ENCODE measurements at places on chromosomes 16 and 17. TPM values are rescaled to one million over a fixed set of nuclear protein-coding genes. Genes with fewer than 3 reads are reported as not detected.

Gene EMP2
- 19.8 TPM for total RNA-seq

Gene KRTAP1-5
- not detected for total RNA-seq

GRCh38 chr17:35080536-35080935, 17.0 kb upstream of the RFFL start:
- no peak for DNase-seq

GRCh38 chr16:3997231-3997841, 116.8 kb upstream of the CREBBP start:
- DNase-seq: no peak

DNA sequence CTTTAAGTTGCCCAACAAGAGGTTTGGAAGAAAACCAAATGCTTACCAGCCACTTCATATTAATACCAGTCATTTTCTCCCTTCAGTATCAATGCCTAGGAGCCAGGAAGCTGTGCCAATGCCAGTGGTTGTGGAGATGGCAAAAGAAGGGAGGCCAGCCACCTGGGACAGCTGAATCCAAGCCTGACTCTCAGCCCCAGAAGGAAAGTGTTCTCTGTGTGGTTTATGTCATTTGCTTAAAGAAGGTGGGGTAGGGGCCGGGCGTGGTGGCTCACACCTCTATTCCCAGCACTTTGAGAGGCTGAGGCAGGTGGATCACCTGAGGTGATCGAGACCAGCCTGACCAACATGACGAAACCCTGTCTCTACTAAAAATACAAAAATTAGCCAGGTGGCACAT, 13.4 kb downstream of the C17orf78 start:
- DNase-seq: no peak

GRCh38 chr16:86848821-86849220, 270.5 kb downstream of the FOXL1 start:
- no peak for DNase-seq

- no peak for DNase-seq
Measured at GRCh38 chr16:57801098-57801808, 1.0 kb downstream of the KIFC3 start.

DNA sequence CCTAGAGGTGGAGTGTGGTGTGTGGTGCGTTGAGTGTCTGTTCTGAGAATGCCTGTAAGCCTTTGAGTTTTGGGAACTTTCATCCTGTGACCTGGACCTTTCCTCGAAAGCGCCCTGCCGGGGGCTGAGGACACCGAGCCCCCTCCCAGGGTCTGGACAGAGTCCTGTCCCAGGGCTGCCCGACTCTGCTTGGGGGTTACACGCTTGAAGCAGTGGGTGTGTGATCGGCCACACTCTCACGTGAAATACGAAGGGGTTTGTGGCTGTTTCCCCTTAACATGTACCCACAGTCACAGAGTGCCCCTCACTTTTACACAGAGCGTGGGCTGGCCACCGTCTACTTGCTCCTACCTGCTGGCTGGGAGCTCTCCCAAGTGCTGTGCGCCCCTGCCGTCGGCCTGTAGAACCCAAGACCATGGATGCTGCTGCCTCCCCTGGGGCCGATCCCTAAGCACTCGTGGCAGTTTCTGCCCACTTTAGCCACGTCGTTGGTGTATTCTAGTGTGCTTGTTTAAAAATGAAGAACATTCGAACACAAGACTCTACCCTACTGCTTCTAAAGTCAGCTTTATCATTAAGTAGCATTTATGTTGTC, 6.8 kb downstream of the ZNF750 start:
- no peak for DNase-seq

Gene PRAC1
- total RNA-seq: not detected

Gene CEP112
- total RNA-seq: 7.2 TPM

Gene FOXL1
- total RNA-seq: 1.7 TPM

DNA sequence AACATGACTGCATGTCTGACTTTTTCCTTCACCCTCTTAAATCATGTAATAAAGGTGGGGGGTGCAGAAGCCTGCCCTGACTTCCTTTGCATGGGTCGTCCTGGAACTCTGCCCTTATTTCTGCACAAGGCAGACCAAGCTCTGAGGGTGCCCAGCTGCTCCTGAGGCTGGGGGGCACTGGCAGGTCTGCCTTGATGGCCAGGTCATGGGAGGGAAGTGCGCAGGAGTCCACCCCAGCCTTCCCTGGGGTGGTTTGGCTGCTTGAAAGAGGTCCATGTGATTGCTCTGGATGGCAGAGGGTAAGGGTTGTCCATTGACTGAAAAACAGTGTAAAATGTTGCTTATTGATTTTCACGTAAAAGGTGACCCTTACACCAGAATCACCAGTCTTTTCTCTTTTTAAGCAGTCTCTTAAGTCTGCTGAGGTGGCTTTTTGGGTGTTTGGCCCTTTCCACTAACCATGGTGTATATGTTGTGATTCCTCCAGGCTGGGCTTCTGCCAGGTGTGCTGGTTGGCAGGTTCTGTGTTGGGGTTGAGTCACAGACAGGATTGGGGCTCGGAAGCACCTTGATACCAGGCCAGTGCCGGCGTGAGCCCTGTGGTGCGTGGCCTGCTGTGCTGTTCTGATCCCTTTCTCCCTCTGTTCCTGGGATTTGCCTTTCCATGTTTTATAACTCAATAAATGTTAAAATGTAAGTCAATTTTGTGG, 19.4 kb downstream of the DHX38 start:
- no peak for DNase-seq

Gene ZPBP2
- total RNA-seq: not detected

DNA sequence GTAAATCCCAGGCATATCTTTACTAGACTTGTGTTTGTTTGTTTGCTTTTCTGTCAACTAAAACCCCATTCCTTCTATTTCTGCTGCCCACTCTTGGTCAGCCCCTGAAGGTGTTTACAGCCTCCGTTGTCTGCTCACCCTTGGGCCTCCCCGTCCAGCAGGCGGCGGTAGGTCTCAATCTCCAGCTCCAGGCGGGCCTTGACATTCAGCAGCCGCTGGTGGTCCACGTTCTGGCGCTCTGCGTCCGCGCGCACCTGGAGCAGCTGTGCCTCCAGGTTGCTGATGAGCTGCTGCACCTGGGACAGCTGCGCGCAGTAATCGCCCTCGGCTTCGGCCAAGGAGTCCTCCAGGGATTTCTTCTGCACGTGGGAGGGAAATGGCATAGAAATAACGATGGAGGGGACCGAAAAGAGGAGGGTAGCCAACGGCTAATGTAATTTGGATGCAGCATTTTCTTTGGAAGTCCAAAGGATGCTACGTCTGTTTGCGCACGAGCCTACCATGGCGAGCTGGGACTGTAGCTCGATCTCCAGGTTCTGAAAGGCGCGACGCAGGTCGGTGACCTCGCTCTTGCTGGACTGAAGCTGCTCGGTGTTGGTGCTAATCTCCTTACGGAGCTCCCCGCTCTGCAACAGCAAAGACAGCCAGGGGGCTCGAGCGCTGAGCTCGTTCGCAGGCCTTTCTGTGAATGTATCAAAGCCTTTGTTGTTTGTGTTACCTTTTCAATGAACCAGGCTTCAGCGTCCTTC, 3.9 kb downstream of the KRT12 start:
- no peak for DNase-seq

DNA sequence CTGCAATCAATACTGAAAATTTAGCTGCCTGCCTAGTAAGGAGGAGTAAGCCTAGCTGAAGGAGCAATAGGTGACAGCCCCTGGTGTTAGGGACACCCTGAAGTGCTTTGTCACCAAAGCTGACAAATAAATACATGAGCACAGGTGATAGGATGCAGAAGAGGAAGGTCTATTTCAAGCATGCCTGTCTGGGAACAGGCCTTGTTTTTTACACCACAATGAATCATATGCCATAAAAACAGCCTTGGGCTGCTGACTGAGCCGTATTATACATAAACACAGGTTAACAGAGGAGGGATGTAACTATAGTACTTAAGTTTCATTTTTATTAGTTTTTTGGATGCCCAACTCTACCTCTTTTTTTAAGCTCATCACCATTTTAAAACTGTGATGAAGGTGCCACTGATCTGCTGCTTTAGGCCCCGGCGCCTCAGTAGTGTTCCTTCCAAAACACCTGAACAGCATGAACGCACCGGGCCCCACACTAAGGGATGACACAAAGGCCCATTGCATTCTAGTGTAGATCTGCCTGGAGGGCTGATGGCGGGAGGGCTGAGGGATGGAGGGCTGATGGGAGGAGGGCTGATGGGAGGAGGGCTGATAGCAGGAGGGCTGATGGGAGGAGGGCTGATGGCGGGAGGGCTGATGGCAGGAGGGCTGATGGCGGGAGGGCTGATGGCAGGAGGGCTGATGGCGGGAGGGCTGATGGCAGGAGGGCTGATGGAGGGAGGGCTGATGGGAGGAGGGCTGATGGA, 150.3 kb downstream of the AATF start:
- DNase-seq: no peak

Gene TBC1D3K
- not detected for total RNA-seq

Gene TRPV3
- total RNA-seq: not detected

- DNase-seq: no peak
Measured at GRCh38 chr17:17104494-17104893, 62.2 kb downstream of the MPRIP start.

GRCh38 chr17:70144260-70144846, 25.0 kb upstream of the KCNJ2 start:
- no peak for DNase-seq

DNA sequence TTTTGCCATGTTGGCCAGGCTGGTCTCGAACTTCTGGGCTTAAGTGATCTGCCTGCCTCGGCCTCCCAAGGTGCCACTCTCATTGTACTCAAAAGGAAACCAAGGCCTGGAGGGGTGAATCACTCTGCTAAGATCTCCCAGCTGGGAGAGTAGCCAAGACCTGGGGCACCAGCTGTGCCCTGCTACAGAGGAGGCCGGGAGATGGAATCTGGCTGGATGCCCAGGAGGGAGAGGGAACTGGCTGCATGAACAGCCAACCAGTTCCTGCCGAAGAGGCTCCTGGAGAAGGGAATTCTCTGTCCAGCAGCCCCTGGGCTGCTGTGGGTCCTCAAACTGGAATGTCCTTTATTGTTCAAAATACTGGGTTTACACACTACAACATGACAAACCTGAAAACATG, 238.7 kb upstream of the CIBAR2 start:
- DNase-seq: peak; percentile 94

Gene TNFRSF17
- total RNA-seq: not detected

DNA sequence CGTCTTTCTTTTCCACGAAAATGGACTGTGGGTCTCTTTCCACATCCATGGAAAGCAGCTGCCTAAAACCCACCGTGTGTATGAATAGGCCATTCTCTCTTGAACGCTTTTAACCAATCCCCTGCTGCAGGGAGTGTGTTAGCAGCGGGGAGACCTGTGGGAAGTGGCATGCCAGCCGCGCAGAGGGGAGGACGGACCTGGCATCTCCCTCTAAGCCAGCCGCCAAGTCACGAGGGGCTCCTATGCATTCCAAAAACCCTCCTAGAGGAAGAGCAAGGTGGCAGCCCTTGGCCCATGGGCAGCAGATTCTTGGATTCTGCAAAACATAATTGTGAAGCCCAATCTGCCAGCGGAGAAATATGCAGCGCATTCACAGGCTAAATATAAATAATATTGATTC, 15.4 kb downstream of the RBFOX3 start:
- DNase-seq: no peak

Data from pulmonary artery endothelial cell (primary cell).